Daoy (cell line): ENCODE measurements at places on chromosomes 13 and 19.

DNA sequence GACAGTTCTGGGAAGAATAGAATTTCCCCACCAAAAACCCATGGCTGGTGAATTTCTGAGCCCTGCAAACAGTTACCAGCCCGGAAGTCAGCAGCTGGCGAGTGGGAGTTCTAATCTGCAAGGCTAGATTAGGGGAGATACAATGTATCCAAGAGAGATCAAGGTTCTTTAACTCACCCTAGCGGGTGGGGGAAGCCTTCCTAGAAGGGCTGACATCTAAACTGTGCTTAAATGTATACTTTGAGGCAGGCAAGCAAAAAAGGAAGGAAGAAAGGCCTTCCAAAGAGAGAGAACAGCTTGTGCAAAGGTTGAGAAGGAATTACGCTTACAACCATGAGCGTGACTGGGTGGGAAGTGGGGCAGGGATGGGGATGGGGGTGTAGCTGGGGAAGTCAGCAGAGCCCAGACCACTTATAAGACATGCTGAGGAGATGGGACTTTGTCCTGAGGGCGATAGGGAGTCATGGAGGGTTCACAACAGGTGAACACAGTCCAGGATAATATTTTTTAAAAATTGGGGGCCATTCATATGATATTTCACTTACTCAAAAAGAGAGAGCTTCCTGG is 20.8 kb upstream of the ZNRF4 start:
- no peak for DNase-seq

GRCh38 chr19:7326105-7326877 is 22.4 kb upstream of the ARHGEF18 start:
- DNase-seq = peak; percentile 32

DNA sequence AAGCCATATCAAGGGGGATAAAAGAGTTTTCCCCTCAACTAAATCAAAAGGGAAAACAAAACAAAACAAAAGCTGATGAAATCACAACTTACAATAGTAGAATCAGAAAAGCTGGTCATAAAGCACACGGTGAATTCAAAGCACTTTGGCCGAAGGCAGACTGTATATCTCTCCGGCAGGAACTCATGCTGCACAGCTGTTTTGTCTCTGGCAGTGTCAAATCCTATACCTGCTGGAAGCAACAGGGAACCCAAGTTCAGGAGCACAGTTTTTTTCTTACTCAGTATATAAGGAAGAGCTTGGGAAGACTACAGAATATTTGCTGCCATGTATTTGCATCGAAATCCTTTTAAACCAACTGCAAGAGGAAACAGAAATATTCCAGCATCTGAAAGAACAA is 213.7 kb downstream of the RFC3 start:
- DNase-seq = no peak

DNA sequence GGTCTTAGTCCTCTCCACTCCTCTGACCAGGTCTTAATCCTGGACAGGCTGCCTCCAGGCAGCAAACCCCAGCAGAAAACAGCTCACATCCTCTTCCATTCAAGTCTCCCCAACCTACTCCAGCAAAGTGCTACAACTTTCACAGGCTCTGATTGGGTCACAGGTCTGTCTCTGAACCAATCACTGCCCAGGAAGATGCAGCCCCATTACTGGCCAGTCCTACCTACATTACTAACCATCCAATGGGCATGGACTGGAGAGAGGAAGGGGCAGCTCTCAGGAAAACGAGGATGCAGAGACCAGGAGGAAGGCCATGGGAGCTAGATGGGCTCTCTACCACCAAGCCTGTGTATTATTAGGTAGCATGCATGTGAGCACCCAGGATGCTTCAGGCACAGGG is 12.2 kb downstream of the MED26 start:
- no peak for DNase-seq

DNA sequence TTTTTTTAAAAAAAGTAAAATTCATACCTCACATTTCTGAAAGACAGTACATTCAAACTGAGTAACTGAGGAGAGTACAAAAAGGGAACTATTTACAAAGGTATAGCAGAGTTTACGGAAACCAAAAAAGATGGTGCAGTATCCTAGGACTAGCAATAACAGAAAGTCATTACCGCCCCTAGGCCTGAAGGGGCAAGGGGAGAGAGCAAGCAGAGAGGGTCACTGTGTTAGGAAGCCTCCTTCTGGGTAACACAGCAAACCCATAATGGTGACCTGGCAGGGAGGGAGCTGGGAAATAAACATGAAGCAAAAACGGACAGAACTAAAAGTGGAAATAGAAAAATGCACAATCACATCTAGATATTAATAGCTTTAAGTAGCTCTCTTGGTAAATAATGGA is 8.2 kb downstream of the VWA8 start:
- no peak for DNase-seq

DNA sequence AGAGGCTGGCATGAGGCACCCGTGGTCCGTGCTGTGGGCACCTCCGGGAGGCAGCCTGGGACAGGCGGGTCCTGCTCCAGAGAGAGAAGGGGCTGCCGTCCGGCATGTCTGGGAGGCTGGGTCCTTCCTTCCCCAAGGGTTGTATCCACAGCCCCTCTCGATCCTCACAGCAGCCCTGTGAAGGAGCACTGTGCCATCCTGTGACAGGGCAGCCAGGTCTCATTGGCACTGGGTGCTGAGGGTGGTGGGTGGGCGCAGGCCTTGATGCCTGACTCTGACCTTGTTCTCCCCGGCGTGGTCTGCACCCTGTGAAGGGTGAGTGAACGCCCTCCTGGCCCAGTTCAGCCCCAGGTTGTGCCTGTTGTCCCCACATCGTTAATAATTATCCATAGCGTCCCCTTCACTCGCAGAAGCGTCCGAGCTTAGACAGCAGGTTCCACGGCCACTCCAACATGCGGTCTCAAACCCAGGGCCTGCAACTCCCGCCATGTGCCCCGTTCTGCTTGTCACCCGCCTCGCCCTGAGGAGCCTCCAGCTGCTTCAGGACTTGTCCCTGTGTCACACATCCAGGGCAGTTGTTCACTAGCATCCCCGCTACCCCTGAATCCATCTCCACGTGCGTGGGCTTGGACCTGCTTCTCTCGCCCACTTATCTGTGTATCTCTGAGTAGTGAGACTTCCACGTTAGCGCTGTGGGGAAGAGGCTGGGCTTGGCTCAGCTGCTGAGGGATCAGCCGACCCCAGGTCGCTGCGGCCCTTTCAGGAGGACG is 10.6 kb downstream of the ATP11A start:
- DNase-seq = no peak
